Foreskin keratinocyte (primary cell): ENCODE measurements at places on chromosomes 2 and 18.
A peak's percentile ranks its signal among the peaks of the same experiment; 100 is the strongest.

DNA sequence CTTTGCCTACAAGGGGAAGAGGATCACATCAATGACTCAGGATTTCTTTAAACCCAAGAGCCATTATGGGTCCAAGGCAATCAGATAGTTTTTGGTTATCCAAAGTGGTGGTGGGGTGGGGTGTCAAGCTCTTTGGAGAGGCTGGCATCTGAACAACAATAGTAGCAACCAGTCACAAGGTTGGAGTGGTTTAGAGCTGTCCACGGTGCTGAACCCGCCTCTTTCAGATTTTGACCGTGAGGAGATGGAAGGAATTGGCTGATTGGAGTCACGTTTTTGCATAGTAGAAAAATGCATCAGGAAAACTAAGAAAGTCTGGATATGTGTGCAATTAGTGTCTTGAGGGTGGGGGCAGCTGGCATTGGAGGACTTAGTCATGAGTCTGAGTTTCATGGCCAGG, 159.9 kb downstream of the LOXHD1 start:
- DNase-seq: peak; percentile 17

DNA sequence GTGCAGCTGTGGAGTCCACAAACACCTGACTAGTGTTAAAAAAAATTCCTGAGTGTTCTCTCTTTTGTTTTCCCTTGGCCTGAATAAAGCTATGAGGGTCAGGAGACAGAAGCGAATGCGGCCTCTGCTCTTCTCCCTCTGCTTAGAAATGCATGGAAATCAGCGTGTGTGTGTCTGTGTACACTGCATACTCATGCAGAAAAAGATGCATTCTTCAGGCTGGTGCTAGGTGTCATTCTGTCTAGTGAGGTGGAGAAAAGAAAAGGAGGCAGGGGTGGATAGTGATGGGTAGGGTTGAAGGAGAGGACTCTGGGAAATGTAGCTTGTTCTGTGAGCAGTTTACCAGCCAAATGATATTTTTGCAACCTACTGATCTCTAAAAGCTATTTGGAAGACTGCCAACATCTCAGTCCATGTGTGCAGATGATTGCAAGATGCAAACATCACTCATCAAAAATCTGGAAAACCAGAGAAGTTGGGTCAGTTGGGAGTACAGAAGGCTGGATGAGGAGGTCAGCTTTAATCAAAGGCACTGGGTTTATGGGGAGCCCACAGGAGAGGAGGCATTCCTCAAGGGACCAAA, 177.7 kb downstream of the INSIG2 start:
- DNase-seq: no peak

DNA sequence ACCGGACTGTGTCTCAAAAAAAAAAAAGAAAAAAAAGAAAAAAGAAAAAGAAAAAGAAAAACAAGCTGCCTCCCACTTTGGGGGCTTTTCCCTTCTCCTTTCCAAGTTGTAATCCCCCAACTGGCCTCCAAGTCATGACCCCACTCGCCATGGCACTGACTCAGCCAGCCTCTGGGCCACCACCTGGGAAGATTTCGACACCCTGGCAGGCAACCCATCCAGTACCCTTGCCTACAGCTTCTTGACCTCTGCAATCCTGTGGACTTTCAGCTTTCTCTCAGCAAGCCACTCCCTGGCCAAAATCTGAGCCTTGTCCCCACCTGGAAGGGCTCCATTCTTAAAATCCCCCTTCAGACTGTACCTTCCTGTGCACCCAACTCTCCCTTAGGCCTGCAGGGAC, 22.3 kb upstream of the FOSL2 start:
- DNase-seq: no peak

DNA sequence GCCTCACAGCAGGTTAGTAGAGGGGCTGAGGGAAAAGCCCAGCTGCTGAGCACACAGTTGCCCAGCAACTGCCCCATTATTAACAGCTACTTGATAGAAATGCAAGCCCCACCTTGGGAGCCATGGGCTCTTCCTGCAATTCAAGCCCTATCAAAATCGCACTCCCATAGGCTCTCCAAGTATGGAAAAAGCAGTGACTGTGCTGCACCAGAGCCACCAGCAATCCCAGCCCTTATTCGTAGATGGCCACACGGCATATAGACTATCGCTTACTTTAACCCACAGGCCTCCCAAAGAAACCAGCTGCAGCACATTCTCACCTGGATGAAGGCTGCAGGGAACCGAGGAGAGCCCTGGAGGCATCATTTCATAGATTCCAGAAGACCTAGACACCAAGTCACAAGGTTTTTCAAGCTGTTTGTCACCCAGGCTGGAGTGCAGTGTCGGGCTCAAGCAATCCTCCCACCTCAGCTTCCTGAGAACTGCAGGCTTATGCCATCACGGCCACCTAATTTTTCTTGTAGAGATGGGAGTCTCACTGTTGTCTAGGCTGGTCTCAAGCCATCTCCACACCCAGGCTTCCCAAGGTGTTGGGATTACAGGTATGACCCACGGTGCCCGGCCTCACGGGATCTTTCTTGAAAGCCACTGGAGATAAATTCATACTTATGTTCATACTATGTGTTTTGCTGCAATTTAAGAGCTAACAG, 11.3 kb downstream of the NCL start:
- no peak for DNase-seq

DNA sequence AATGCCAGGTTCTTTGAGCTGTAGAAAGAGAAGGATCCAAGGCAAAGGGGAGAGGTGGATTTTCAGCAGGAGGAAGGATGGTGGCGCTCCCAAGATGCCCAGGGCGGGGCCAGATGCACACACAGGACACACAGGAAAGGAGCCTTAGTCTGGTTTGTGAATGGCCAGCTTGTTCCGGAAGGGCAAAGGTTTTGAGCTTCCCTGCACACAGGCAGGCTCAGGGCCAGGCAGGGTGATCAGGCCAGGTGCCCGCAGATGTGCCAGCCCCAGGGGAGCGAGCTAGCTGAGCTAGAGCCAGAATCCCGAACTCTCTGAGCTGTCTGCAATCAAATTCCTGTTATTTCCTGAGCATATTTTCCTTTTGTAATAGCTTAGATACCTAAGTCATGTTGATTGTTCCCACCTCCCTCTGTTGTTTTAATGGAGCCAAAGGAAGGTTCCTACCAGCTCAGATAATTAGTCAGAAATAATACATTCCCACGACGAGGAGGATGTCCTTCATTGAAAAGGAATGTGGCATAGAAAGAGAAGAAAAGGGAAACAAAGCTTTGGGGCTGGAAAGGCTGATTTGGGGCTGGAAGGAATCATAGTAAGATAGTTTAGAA, 13.7 kb upstream of the OTOF start:
- no peak for DNase-seq
